Stimulated activated CD8-positive, alpha-beta memory T cell treated with anti-CD3 and anti-CD28 coated beads, Interleukin-7, amount 100 ng/mL, for 1 hour (primary cell): ENCODE measurements at places on chromosomes 6 and 20.

DNA sequence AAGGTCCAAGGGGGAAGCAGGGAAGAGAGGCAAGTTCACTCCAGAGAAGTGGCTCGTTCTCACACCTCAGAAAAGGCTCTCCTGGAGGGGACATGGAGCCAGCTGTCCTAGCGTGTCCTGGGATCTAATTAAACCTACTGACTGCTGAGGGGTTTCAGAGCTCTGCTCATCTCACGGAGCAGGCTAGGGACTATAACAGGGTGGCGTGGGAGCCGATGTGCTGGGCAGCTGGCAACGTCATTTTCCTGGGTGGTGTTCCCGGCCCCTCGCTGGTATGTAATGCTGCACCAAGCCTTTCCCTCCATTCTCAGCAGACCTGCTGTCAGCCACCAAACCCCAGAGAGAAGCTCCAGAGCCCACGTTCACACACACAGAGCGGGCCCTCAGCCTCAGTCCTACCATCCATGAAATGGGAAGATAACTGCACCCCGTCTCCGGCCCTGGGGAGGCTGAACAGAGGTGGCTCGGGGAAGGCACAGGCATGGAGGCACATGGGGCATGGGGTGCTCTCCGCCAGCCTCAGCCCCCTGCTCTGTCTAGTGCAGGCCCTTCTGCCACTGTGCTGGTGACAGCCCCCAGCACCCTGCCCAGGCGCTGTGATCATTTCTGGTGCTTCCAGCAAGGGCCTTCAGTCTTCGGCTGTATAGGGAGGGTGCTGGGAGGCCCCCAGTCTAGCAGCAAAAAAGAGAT lies 1.9 kb downstream of the CST7 start:
- DNase-seq, result no peak

DNA sequence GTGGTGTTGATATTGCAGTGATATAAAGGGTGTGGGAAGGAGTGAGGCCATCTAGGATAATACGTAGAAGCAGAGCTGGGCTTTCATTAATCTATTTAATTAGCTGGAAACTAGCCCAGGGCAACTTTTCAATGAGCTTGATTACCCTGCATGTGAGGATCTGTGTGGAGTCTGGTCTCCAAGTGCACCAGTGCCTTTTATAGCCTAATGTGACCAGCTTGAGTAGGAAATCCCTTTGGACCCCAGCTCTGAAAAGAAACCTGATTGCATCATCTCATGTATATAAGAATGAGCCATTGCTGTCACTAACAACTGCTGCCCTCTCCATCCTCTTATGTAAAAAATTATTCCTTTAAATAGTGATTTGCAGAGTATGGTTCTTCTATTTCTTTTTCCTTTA lies 72.6 kb downstream of the CD109 start:
- DNase-seq, result no peak

GRCh38 chr20:32563311-32564272 lies 21.5 kb downstream of the NOL4L start:
- no peak for DNase-seq

DNA sequence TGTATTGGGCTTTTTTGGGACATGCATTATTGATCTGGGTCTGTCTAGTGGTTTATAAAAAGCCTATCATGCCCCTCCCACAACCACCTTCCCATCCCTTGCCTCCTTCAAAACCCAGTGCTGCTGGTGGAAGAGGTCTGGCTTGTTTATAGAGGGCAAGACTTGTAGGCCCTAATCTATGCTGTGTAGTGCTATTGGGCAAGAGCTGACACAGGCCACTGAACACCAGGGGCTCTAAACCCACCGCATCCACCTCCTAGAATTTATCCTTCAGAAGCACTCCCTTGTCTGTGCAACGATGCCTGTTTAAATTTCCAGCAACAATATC lies 30.9 kb downstream of the SULF2 start:
- DNase-seq, result no peak

- DNase-seq, result no peak
Observed at GRCh38 chr6:68747110-68747790, 112.2 kb downstream of the ADGRB3 start.

GRCh38 chr6:25178336-25179035 lies 100.7 kb upstream of the CARMIL1 start:
- no peak for DNase-seq

DNA sequence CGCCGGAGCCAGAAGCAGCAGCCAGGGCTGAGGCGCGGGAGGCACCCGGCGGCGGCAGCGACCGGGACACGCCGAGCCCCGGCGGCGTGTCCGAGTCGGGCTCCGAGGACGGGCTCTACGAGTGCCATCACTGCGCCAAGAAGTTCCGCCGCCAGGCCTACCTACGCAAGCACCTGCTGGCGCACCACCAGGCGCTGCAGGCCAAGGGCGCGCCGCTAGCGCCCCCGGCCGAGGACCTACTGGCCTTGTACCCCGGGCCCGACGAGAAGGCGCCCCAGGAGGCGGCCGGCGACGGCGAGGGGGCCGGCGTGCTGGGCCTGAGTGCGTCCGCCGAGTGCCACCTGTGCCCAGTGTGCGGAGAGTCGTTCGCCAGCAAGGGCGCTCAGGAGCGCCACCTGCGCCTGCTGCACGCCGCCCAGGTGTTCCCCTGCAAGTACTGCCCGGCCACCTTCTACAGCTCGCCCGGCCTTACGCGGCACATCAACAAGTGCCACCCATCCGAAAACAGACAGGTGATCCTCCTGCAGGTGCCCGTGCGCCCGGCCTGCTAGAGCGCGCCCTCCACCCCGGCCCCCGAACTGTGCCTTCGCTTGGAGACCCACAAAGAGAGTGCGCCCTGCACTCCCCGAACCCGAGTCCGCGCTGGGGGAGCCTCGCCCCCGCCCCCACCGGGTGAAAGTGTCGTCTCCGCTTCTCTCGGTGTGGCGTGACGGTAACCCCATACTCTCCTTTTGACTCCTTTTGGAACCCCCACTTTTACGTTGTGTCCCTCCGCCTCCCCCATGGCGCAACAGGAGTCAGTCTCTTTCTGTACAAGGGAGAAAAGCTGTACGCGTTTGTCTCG lies 1.6 kb downstream of the INSM1 start:
- no peak for DNase-seq

GRCh38 chr6:90044833-90045381 lies 150.6 kb downstream of the GJA10 start:
- DNase-seq, result no peak

DNA sequence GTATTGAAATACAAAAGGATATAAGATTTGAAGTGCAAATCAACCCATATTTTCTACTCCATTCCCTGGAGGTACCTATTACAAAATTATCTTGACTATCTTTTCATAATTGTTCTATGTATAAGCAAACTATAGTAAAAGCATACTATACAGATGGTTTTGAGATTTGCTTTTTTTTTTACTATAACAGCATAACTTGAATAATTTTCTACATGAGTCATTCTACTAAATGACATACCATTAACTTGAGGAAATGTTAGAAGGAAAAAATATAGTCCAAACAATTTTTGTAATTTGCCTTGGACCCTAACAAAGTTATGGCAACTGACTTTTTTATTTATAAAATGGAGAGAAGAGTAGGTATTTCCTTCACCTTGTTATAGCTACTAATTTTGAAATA lies 472.7 kb downstream of the PKHD1 start:
- DNase-seq, result no peak

DNA sequence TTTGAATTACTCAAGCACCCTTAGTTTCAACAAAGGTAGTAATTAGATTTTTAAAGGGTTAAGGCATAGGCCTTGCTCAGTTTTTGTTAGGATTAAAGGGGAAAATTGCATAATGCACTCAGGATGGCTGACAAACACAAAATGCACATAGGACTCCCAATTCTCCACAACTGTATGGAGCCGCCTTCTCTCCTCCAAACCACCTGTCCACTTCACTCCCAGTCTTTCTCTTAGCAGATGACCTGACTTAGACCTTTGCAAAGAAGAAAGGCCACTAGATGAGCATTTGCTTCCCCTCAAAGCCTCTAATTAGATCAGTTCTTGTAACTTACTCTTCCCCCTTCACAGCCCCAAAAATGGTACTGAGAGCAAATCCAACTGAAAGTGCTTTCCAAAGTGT lies 20.1 kb downstream of the NSFL1C start:
- no peak for DNase-seq

DNA sequence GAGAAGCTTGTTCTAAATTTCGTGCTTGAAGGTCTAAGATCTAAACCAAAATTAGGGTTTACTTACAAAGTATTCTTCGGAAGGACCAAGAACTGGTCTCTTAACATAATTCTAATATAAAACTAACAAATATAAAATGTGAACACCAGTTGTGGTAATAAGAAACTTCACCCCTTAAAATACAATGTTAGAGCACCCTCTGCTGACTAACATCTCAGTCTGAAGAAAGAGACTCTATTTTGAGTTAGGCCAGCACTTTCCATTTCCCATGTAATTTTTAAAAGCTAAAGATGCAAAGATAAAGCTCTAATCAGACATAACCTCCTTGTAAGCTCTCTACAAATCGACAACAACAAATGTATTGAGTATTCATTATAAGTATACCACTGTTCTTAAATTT lies 24.6 kb downstream of the ATG5 start:
- DNase-seq, result no peak

DNA sequence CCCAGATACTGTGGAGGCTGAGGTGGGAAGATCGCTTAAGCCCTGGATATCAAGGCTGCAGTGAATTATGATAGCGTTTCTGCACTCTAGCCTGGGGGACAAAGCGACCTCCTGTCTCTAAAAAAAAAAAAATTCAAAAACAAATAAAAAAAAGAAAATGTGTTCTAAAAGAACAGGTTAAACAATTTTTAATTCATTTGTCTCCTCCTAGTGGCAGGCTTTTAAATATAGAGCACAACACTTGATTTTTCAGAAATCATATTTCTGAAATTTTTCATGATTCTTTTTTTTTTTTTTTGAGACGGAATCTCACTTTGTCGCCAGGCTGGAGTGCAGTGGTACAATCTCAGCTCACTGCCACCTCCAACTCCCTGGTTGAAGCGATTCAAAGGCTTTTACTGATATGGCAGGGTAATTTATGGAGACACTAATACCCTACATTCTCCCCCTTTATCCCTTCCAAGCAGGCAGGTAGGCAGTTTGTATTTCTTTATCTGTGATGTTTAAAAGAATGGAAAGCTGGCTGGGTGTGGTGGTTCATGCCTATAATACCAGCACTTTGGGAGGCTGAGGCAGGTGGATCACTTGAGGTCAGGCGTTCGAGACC lies 8.7 kb upstream of the GTF3C6 start:
- DNase-seq, result no peak

- no peak for DNase-seq
Observed at GRCh38 chr6:1057490-1058135, 254.3 kb upstream of the FOXQ1 start.

DNA sequence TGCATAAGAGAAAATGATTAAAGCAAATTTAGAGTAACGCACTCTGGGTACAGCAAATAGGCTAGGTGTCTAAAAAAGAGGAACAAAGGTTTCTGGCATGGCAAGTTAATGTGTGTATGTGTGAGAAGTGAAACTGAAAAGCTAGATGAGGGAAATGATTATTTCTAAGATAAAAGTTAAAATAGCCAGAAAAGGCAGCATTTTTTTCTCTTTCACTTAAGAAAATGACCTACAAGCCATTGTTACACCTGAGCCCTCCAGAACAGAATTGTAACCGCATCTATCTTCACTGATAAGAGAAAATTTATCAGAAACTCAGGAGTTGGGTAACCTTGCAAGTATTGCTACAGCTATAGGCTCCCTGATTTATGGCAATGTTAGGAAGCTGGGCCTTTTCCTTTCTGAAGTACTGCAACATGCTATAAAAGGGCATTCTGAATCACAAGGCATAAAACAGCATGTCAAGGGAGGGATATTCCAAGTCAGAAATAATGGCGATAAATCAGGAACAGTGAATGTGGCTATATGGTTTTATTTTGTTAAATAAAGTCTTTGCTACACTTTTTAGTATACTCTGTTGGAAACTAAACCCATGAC lies 395.3 kb downstream of the TBC1D32 start:
- DNase-seq, result no peak

GRCh38 chr6:85078058-85078457 lies 313.7 kb upstream of the TBX18 start:
- DNase-seq, result no peak

DNA sequence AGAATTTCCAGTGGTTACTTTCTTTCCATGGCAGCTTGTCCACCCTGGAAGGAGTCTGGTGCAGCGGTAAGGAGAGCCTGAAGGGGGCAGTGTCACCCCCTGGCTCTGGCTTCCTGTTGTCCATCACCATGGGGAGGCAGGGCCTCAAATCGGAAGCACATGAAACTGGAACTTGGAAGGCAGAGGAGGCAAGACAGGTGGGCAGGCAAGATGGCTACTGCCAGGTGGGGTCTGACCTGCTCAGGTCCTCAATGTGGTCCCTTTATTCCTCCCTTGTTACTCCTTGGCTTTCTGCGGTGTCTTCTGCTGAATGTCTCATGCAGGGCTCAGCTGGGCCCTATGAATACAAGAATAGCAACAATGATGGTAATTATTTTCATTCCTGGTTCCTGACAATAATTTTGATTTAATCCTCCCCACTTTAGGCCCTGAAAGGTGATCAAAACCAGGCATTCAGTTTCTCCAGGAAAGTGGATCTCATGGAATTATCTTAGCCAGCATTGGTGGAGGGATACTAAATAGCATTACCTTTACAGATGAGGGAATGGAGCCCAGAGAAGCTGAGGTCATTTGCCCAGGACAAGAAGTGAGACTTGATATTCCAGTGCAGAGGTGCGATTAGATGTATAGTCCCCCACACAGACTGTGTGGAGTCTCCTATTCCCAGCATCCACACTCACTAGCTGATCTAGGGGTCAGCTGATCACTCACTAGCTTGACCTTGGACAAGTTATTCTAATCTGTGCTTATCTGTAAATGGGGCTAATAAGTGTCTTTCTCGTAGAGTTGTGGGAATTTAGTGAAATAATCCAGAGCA lies 17.6 kb upstream of the SNAI1 start:
- DNase-seq, result no peak

DNA sequence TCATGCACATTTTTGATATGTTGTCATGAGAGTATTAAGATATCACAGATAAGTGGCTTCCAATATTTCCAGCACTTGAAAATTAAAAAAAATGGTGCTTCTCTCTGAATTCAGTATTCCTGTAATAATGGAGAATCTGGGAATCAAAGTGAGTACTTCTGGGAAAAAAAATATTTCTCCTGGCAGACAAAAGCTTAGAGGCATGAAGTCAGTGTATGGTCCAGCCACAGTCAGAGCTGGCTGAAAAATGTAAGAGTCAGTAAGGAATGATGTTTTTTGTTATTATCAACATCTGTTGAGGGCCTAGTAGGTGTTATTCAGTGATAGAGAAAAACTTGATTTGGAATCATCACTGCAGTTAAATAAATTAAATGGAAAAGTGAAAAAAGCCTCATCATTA lies 3.2 kb upstream of the RFPL4B start:
- no peak for DNase-seq

- no peak for DNase-seq
Observed at GRCh38 chr6:144259986-144260385, 25.1 kb upstream of the UTRN start.

- DNase-seq, result no peak
Observed at GRCh38 chr20:56411759-56412472, at the start of gene CASS4. Gene CASS4 (plus strand): TSS chr20:56412260. CDS start chr20:56412459, 199 bp downstream.

- no peak for DNase-seq
Observed at GRCh38 chr20:14879020-14879697, 541.7 kb upstream of the FLRT3 start.

GRCh38 chr6:16277101-16277981 lies 39.0 kb downstream of the GMPR start:
- DNase-seq, result no peak
